ENCODE measurements at places on chromosomes 6 and 20.

DNA sequence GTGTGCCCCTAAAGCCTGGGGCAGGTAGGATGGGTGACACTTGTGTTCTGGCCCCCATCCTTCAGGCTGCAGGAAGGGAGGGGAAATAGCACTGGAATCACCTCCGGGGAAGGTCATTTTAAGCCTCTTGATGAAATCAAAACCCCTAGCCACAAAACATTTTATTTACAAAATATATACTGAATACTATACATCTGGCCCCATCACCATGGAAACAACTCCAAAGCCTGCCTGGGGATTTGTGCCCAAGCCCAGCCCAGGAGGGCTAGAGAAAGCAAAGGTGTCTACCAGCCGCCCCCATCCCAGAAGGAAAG lies 2.6 kb downstream of the SMIM29 start:
- DNase-seq, result no peak

DNA sequence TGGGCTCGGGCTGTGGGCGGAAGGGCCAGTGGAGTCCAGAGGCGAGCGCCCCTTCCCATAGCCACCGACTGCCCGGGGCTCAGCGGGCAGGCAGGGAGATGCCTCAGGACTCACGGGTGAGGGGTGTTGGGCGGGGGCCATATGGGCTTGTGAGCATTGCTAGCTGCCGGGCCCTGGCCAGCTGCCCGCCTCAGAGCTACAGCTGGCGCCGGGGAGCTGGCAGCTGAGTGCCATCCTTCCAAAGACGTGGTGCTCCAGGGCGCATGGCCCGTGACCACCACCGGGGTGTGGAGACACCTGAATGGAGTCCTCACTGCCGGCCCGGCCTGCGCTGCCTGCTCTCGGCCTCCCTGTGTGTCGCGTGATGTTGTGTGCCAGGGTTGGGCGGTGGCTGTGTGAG lies 10.6 kb upstream of the RBBP8NL start:
- DNase-seq, result no peak

- DNase-seq, result peak; percentile 44
Observed at GRCh38 chr6:39217177-39217864, 12.0 kb downstream of the KCNK5 start.

- DNase-seq, result peak; percentile 7
Observed at GRCh38 chr6:15026832-15027231, 219.0 kb upstream of the JARID2 start.

GRCh38 chr6:154230393-154230792 lies 126.2 kb downstream of the IPCEF1 start:
- DNase-seq, result no peak

- no peak for DNase-seq
Observed at GRCh38 chr6:107639511-107639910, 149.6 kb downstream of the SOBP start.

DNA sequence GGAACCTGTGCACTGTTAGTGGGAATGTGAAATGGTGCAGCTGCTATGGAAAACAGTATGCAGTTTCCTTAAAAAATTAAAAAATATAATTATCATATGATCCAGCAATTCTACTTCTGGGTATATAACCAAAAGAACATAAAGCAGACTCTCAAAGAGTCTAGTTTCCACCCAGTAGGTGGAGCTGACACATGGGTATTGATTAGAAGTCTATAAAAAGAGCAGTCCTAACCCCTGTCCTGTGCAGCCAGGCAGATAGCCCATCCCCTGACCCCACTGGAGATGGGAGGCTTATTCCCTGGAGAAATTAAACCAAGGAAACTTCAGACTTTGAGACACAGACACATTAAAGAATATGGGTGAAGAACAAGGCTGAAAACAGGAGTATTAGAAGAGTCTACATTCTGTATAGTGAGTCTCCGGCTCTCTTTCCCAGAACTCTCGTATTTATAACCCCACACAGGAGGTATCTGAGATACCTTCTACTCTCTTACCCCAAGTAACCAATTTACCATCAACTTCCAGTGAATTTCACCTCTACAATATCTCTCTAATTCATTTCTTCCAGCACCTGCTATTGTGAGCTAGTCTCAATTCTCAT lies 92.3 kb downstream of the SEL1L2 start:
- DNase-seq, result no peak

DNA sequence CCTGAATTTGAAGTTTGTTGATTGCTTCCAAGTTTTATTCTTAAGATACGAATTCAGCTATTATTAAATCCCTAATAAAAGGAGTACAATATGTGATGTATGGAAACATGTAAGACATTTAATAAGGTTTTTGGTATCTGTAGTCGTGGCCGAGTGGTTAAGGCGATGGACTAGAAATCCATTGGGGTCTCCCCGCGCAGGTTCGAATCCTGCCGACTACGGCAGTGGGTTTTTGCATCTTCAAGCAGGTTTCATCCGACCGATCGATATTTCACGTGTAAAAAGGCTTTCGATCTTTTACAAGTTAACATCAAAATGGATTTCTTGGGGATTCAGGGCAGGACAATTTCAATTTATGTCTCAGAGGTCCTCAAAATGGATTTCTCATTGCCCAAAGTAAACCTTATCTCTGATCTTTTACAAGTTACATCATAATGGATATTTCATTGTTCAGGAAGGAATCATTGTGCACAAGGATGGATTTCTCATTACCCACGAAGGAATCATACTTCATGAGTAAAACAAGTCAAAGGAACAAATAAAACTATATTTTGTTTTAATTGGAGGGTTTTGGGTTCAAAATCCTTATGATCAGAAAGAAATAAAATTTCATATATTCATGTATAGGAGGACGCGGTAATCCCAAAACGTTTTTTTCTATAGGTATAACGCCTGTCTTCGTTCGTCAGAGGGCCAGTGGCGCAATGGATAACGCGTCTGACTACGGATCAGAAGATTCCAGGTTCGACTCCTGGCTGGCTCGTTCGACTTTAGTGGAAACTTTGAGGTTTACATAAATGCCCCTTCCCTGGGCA lies 37.3 kb upstream of the BTN3A2 start:
- no peak for DNase-seq

DNA sequence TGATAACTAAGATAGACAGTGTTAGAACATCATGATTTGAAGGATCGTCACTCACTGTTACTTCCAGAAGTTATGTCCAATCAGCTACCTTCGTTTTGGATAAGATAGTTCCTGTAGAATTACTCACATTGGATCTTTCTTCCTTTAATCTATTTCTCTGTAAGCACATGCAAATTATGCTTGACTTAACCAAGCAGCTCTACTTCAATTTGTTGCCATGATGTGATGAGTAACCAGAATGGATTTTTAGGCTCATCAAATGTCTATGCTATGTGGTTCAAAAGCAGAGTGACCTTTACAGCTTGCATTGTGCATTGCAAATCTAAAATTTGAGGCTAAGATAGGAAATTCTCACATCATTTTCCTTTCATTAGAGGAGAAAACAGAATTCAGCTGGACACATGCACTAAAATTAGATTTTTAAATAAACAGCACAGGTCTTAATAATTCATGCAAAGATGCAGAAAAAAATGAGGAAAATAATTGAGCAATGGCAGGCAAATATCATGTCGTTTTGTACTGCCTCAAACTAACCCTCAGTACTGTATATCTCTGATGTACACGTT lies 76.7 kb upstream of the ZFP64 start:
- DNase-seq, result no peak

- DNase-seq, result no peak
Observed at GRCh38 chr20:43655937-43656336, 11.0 kb upstream of the MYBL2 start.

DNA sequence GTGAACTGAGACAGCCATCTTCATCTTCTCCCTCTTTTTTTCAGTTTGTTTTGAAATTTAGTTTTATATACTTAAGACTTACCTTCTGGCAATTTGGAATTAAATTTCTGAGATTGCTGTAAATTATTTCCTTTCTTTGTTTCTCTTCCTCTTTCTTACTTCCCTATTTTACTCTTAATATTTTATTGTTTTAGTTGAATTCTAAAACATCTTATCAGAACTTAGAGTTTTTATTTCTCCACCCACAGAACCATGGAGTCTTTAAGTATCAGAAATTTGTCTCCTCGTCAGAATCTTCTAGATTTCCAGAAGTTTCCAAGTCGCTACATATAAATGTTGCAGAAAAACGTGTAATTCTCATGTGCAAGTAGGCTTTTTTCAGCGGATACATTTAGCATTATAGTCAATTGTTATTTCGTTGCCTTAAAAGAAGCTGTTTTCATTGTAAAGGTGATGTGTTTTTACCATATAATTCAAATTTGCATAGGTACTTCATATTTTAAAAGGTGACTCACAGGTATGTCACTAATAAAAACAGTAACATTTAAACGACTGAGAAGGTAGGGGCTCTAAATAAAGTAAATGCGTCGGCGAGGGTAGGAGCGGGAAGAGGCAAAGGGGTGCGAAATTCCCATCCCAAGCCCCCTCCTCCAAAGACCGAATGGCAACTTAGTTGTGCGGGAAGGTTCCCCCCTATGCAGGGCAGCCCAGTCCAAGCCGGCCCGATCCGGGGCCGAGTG lies 866 bp upstream of the MYO6 start:
- no peak for DNase-seq

DNA sequence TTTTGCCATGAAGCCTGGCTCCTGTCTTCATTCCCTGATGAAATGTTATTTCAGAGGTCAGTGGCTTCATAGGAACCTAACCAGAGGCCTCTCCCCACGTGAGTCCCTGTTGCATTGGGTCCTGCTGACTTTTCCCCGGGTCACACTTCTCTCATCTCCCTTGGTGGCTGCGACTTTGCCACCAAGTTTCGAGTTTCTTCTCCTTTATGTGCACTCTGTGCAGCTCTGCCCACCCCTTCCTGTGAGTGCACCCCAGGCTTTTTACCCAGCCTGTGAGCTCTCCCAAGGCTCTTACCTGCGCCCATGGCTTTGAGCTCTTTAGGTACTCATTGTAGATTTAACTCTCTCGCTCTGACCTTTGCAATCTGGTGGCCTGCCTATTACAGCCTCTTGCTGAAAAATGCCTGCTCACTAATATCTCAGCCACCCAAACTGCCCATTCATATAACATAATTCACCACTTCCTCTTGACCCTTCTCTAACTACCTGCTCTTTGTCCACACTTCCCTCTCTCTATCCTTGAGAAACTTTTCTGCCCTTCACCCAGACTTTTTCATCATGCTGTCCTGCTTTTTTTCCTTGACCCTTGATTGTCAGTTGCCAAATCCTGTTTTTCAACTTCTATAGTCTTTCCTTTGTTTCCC lies 105.9 kb downstream of the SASH1 start:
- DNase-seq, result no peak

DNA sequence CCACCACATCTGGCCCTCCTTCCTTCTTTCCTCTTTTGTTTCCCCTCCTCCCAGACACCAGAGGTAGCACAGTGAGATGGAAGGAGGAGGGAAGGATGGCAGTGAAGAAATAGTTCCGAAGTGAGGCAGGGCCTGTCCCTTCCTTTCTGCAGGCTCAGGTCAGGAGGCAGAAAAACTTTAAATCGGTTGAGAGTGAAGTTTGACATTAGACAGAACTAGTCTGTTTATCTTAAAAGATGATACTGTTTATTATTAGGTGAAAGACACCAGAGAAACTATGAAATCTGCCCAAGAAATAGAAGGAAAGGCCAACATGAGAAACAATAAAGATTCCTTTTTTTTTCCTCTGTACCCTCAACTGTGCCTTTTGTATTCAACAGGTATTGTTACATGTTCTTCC lies 670.3 kb downstream of the UTRN start:
- DNase-seq, result no peak

DNA sequence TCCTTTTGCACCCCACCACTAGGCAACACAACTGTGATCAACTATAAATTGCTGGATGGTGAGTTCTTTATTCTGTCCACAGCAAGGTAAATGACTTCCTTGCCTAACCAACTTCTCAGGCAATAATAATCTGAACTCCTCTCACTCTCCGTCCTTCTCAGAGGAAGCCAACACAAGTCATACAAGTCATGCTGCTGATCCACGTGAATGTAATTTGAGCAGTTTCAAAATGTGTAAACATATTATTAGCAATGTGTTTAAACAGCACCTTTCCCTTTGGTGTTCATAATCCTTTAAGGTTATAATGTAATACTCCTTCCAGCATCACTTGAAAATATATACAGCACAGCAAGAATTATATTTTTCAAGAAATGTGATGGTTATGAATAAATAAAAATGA lies 127.9 kb downstream of the QRSL1 start:
- DNase-seq, result no peak

GRCh38 chr6:41546475-41546865 lies 289 bp downstream of the FOXP4 start:
- DNase-seq, result no peak

DNA sequence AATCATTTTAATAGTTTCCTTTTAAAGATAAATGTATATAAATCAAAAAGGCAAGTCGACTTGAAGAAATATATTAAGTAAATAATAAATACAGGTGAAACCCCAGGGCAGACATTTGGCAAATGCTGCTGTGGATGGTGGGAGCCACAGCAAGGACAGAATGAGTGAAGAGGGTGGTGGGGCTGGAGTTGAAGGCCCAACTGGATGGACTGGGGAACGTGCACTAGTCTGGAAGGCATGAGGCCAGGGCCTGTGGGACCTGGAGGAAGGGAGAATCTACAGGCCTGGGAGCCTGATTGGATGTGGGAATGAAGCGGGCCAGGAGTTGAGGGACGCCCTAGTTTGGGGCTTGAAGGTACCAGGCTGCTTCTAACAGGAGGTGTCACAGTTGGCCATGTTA lies 30.6 kb upstream of the BLCAP start:
- no peak for DNase-seq

GRCh38 chr6:4723383-4723782 lies 52.8 kb upstream of the CDYL start:
- DNase-seq, result no peak

DNA sequence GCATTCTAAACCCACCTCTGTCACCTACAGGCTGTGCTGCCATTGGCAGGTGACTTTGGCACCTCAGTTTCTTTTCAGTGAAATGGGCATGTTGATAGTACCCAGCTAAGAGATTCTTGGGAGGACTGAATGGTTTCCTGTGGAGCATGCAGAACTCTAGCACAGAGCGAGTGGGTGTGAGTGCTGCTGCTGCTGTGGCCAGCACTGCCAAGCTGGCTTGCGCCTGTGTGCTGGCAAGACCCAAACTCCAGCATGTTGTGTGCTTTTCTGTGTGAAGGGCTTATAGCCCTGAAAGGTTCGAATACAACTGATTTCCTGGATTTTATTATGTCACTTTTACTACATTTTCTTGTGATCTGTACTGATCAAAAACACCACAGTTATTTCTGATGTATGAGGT lies 78.1 kb upstream of the KIF25 start:
- no peak for DNase-seq

DNA sequence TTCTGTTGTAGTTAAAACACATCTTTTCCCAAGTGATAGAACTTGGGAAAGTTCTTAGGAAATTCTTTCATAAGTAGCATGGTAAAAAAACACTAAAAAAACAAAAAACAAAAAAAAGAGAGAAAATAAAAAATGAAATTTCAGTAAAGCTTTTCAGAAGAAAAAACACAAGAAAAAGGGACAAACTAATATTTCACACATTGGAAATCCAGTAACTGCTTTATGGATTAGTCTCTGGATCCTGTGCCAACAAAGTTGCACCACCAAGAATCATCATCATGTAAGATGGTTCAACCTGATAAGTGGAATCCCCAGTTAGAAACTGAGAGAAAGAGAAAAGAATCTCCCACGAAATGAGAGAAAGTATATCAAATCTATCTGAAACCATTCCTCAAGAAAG lies 144.2 kb downstream of the GMDS start:
- no peak for DNase-seq
